A549 treated with CpdA at 1 μM for 4 hours (cell line): ENCODE measurements at places on chromosomes 7 and 10. TPM values are rescaled to one million over a fixed set of nuclear protein-coding genes. Genes with fewer than 3 reads are reported as not detected.

The ST8SIA6 gene
- total RNA-seq, result 0.07 to 0.13 TPM in 2 of 5 replicates, not detected in the others

The SLC26A4 gene
- total RNA-seq, result 0.08 to 0.12 TPM (median 0.09 TPM) in 4 of 5 replicates, not detected in the other

The SPAM1 gene
- not detected in 5 replicates for total RNA-seq

The NKX2-3 gene
- total RNA-seq, result 0.08 TPM in 1 of 5 replicates, not detected in the others

The FAM13C gene
- 0.08 to 0.32 TPM (median 0.14 TPM) in 4 of 5 replicates, not detected in the other for total RNA-seq

The LEP gene
- total RNA-seq, result not detected in 5 replicates
